ENCODE measurements at places on chromosomes 4 and X. TPM values are rescaled to one million over a fixed set of nuclear protein-coding genes. Genes with fewer than 3 reads are reported as not detected.
A peak's percentile ranks its signal among the peaks of the same experiment; 100 is the strongest.

Gene ETDA
- total RNA-seq, result not detected

Gene NHSL2
- 3.9 TPM for total RNA-seq

Gene TMEM33
- total RNA-seq, result 164 TPM

Gene SLITRK4
- 8.3 TPM for total RNA-seq

Gene HEPH
- total RNA-seq, result 29.5 TPM

Gene NPY5R
- not detected for total RNA-seq

Gene CXorf49
- not detected for total RNA-seq

DNA sequence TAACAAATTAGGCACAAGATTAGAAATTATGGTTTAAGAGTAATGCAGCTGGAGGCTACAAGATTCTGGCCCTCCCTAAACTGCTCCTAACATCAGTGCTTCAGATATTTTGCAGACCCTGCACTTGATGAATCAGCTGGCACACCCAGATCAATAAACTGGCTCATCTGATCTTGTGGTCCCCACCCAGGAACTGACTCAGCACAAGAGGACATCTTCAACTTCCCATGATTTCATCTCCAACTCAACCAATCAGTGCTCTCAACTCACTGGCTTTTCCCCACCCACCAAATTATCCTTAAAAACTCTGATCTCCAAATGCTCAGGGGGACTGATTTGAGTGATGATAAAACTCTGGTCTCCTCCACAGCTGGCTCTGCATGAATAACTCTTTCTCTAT, 21.7 kb upstream of the TMEM33 start:
- DNase-seq, result no peak

DNA sequence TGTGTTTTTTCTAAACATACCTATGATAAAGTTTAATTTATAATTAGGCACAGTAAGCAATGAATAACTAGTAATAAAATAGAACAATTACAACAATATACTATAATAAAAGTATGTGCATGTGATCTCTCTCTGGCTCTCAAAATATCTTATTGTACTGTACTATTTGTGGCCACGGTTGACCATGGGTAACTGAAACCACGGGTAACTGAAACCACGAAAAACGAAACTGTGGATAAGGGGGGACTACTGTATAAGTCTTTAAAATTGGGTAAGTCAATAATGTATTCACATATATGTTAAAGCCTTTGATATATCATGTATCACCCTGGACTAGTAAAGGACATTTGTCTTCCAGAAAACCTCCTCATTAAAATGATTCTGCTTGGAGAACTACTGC, 20.0 kb downstream of the TMEM154 start:
- no peak for DNase-seq

- no peak for DNase-seq
Measured at GRCh38 chr4:35364321-35364870, 879.9 kb downstream of the ARAP2 start.

DNA sequence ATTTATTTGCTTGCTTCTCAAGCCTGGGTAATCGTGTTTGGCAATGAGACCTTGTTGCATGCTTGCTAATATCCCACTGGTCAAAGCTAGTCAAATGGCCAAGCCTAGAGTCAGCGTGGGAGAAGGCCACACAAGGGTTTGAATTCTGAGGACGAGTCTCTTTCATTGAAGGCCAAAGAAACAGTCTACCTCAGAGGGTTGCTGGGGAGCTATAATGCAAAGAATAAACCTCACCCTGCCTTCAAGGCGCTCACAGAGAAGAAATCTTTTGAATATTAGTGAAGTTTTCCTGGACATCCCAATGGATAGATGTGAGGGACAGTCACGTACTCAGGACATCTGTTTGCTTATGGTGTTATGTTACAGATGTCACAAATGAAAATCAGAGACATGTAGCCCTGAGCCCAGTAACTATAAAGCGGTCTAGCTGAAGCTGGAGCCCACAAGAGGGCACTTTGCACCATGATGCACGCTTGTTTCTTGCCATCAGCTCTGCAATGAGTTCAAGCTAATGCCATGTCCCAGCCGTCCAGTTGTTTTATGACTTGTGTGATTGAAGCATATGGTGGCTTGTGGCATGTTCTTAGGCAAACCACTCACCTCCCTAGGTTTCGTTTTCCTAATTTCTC, 1.1 kb upstream of the TLR3 start:
- peak; percentile 63 for DNase-seq

GRCh38 chr4:84568496-84568895, 14.4 kb upstream of the CDS1 start:
- peak; percentile 16 for DNase-seq

DNA sequence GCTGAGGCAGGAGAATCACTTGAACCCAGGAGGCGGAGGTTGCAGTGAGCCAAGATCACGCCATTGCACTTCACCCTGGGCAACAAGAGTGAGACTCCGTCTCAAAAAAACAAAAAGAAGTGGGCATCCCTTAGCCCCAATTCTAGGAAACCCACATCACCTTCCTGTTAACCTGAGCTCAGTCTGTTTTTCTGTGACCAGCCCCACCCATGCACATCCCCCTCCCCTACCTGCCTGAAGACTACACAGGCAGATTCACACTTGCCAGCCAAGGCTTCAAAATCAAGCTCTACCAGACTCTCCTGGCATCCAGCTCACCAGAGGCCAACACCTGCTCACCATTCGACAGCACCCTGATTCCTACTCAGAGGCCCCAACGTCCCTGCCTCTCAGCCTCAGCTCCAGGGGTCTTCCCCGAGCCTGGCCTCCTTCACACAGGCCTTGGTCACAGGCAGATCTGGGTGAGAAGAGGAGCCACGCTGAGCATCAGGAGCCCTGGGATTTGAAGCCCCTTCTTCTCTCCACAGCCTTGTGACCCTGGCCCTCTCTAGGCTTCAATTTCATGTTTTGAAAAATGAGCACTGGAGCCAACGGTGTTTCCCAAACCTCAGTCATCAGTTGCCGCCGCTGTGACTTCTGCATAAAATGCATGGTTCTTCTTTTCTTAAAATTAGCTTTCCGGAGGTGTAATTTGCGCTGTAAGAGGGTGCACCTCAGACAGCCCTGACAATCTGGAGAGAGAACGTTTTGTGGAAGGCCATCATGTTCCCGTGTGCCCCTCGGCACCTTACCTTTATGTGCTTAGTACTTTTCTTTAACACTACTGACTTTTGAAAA, 47.3 kb downstream of the JAKMIP1 start:
- DNase-seq, result no peak

GRCh38 chr4:144289667-144290428, 149.3 kb upstream of the GYPA start:
- no peak for DNase-seq

- DNase-seq, result no peak
Measured at GRCh38 chr4:2395584-2395983, 22.9 kb downstream of the ZFYVE28 start.

GRCh38 chr4:57037982-57038604, 59.4 kb downstream of the POLR2B start:
- DNase-seq, result peak; percentile 59

- DNase-seq, result no peak
Measured at GRCh38 chr4:101973361-101973760, 182.8 kb downstream of the BANK1 start.

GRCh38 chr4:88604978-88605678, 12.8 kb downstream of the HERC3 start:
- no peak for DNase-seq

DNA sequence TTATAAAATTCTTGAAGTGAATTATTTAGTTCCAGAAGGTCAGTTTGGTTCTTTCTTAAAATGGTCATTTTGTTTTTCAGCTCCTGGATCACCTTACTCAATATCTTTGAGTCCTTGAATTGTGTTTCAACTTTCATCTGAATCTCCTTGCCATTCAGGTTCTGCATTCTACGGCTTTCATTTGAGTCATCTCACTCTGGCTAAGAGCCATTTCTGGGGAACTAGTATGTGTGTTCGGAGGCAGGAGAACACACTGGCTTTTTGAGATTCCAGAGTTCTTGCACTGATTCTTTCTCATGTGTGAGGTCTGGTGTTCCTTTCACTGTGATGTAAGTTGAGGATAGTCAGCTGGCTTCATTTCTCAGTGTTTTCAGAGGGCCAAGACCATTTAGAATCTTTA, 708.4 kb upstream of the FRG1 start:
- DNase-seq, result no peak

GRCh38 chr4:140219567-140219966, 65.6 kb upstream of the MAML3 start:
- DNase-seq, result no peak

DNA sequence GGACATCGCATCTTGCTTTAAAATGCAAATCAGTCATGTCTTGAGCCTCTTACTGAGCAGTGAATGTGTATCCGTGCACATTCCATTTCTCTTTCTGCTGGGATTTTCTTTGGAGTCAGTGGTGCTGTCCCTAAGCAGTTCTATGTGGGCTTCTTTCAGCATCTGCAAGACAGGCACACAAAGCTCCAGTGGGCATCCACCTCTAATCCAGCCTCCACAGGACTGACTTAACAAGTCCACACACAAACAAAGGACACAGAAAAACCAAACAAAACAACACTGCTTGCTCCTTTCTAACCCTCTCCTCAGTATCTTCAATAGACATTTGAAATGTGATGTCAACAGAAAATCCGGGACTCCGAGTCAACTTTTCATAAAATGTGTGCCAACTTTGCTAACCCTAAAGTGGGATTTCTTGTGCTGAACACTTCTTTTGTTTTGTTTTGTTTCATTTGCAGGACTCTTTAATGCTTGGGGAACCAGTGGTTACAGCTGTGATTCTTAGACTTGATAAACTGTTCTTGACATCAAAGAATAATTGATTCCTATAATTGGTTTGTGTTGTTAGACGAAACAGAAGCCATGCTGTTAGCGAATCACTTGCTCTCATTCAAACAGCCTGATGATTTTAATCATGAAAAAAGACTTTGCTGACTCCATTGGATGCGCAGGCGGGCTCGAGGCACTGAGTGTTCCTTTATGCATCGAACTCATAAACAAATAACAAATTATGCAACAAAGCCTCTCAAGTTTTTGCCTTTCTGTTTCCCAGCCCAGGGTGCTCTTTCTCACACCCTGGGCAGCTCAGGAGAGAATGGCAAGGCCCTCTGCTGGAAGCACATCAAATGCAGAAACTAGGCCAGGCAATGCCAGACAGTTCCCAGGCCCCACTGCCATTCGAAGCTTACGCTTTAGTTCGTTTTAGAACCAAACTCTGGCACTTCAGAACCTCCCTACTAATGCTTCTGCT, 20.1 kb downstream of the ETNPPL start:
- DNase-seq, result no peak

DNA sequence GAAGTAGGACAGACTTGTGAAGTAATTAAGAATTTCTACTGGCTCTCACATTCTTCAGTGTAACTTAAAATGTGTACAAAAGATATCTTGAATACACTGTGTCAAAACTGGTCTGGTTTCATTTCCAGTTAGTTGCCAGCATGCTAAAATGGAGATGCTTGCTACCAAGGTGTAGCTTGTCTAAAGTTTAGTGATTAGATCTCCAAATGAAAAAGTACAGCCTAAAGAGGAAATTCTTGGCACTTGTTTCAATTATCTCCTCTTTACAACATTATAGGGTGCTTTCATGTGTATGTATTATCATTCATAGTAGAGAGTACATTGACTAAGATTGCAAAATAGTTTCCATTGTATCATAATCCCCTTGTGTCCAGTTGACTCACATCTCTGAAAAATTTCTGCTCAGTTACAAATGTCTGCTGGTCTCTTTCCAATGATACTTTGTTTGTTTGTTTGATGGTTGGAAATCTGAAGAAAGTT, 97.3 kb upstream of the SPRY1 start:
- peak; percentile 93 for DNase-seq

GRCh38 chrX:45781901-45782553, 581.4 kb upstream of the DIPK2B start:
- DNase-seq, result peak; percentile 80

GRCh38 chr4:185941461-185941860, 127.5 kb upstream of the TLR3 start:
- DNase-seq, result peak; percentile 32

- DNase-seq, result no peak
Measured at GRCh38 chrX:121655276-121655675, 607.9 kb downstream of the GLUD2 start.

- no peak for DNase-seq
Measured at GRCh38 chrX:24399550-24399949, 39.1 kb downstream of the SUPT20HL1 start.

- peak; percentile 50 for DNase-seq
Measured at GRCh38 chrX:27599928-27600327, 9.8 kb downstream of the DCAF8L2 start.

DNA sequence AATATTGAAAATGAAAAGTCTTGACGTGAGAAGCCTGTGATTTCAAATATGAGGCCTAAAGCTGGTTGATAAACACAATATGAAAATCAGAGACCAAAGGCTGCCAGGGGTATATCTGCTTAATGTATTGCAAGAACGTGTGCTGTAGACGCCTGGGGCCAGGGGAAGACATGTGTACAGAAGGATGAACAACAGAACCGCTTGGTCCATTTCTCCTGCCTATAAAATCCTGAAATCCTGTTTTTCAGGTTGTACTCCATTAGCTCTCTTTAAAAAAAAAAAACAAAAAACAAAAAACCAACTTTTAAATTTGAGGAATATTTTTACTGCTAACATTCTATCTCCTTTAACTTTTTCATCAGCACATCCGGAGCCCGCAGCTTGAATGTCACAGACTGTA, 109.2 kb downstream of the STOX2 start:
- no peak for DNase-seq

- no peak for DNase-seq
Measured at GRCh38 chrX:40174001-40174853, 76.5 kb upstream of the BCOR start.

DNA sequence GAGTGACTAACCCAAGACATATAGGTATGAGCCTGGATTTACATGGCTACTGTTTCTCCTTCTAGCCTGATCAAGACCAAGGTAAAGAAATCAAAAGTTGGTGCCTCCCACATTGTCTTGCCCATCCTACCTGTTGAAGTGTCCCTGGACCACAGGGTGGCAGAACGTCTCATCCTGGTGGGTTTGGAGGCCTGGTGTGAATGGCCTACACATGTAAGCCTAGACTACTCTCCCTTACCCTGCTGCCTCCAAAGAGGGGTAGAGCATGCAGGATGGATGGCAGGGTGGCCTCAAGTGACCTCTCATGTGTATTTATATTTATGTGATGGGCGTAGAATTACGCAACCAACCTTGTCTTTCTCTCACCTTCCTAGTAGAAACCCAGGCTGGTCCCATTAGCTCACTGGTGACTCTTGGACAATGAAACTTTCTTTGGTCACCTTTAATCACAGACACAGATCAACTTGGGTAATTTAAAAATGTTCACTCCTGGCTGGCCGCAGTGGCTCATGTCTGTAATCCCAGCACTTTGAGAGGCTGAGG, 73.3 kb upstream of the SOD3 start:
- DNase-seq, result no peak

- DNase-seq, result peak; percentile 72
Measured at GRCh38 chrX:45428831-45429230, 228.2 kb upstream of the DIPK2B start.

DNA sequence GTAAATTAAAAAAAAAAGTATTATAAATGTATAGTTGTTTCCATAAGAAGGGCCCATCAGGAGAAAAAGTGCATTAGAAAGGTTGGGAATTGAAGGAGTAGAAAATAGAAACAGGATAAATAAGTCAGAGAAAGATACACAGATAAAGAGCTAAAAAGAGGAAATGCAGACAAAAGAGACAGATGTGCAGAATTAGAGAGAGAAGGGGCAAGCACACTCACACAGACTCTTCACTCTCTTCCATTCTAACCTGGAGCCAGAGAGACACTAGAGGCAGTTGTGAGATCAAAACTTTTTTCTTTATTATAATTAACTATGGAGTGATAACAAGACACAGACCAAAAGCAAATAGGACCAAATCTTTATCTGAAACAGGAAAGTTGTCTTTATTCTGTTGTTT, 134.1 kb downstream of the CEP135 start:
- DNase-seq, result no peak

Measured in fibroblast of the aortic adventitia (primary cell).